ENCODE measurements at places on chromosomes 12 and 14. TPM values are rescaled to one million over a fixed set of nuclear protein-coding genes. Genes with fewer than 3 reads are reported as not detected.

The FOXG1 gene
- not detected for total RNA-seq

The TAS2R8 gene
- 0.42 TPM for total RNA-seq

The MIP gene
- not detected for total RNA-seq

DNA sequence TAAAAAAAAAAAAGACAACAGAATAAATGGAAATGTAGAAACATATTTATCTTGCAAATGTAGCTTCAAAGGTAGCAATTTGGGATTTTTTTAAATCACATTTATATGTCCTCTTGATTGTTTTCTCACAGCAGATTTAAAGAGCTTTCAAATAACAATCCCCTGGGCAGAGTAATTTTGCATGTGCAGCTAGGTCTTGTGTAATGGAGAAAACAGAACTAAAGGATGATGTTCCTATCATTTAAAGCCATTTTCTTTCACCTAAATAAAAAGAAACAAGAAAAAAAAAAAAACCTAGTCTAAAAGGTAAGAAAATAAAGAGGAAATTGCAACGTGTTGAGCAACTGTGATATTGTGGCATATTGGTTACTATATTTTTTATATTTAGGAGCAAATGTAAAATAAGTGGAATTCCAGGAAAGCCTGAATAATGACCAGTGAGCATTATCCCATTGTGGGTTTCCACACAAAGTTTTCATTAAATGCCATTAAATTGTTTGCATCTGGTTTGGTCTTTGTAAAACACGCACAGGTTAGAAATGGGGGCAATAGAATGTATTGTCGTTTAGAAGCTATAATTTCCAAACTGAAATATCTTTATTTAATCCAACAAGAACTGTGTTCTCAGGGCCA, 215.6 kb downstream of the SLC6A15 start:
- H3K27me3 ChIP-seq = no peaks in the 10 kb centered on the region
- no peaks in the 10 kb centered on the region for H3K36me3 ChIP-seq
- peaks cover 36% of the 10 kb centered on the region for H3K4me1 ChIP-seq
- no peak overlapping the region for H3K27ac ChIP-seq
- no peak for DNase-seq

- H3K4me3 ChIP-seq = no peak overlapping the region
- peaks cover 27% of the 10 kb centered on the region for H3K36me3 ChIP-seq
- no peaks in the 10 kb centered on the region for H3K27me3 ChIP-seq
Measured at GRCh38 chr14:20295067-20295466, 10.7 kb downstream of the TTC5 start.

DNA sequence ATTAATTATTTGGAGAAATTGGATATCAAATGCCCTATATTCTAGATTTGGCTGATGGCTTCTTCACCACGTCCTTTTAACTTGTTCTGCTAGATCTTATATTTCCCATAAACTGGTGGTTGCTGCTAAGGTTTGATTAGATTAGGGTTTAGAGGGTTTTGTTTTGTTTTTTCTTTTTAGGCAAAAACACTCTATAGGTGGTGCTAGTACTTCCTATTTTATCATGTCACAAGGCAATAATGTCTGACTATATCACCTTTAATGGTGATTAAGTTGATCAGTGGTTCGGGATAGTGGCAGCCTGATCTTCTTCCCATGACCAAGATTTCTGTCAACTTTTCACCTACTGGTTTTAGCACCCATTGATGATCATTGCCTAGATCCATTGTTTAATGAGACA, 455.1 kb downstream of the RAD51B start:
- H3K4me3 ChIP-seq = no peak overlapping the region
- DNase-seq = no peak
- no peaks in the 10 kb centered on the region for H3K27me3 ChIP-seq
- H3K4me1 ChIP-seq = peaks cover 61% of the 10 kb centered on the region
- no peaks in the 10 kb centered on the region for H3K36me3 ChIP-seq

The OVCH1 gene
- not detected for total RNA-seq

The TPH2 gene
- not detected for total RNA-seq

GRCh38 chr12:119020406-119021360, 39.3 kb downstream of the SRRM4 start:
- H3K4me1 ChIP-seq = no peaks in the 10 kb centered on the region
- no peak for DNase-seq
- no peak overlapping the region for H3K27ac ChIP-seq
- H3K27me3 ChIP-seq = peaks cover 43% of the 10 kb centered on the region

GRCh38 chr14:60951776-60952435, 29.0 kb downstream of the TRMT5 start:
- H3K27me3 ChIP-seq = no peaks in the 10 kb centered on the region
- H3K27ac ChIP-seq = no peak overlapping the region
- DNase-seq = no peak
- peaks cover 25% of the 10 kb centered on the region for H3K36me3 ChIP-seq
- H3K4me1 ChIP-seq = no peaks in the 10 kb centered on the region
